Stimulated activated CD4-positive, alpha-beta T cell treated with anti-CD3 and anti-CD28 coated beads, TNF-alpha, amount 100 ng/mL, for 4 hours (primary cell): ENCODE measurements at places on chromosomes 16 and 17.

GRCh38 chr17:9768381-9768934 lies 22.9 kb downstream of the DHRS7C start:
- no peak for DNase-seq

GRCh38 chr16:51543971-51544370 lies 392.9 kb upstream of the SALL1 start:
- no peak for DNase-seq

- DNase-seq = no peak
Observed at GRCh38 chr17:55731586-55732250, 9.1 kb upstream of the TMEM100 start.

DNA sequence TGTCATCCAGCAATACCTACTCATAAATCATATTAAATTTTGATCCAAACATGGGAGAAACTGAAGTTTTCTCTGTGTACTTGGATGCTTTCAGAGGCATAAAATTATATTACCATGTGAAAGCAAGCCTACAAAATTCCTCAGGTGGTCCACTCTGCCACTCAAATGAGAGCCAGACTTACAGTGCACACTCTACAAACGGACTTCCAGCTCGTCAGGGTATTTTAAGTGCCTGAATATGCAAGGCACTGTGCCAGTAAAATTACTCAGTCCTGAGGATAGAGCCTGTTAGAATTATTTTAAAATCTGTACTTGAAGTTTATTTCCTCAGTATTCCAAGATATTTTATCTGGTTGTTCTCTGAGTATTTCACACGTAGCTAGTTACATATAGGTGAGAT lies 54.5 kb downstream of the TENT4B start:
- no peak for DNase-seq

GRCh38 chr17:614653-615546 lies 99.7 kb downstream of the VPS53 start:
- no peak for DNase-seq

GRCh38 chr16:28062847-28063521 lies 530 bp downstream of the GSG1L start:
- no peak for DNase-seq

- DNase-seq = no peak
Observed at GRCh38 chr17:28950017-28950751, 1.1 kb downstream of the PHF12 start.

- no peak for DNase-seq
Observed at GRCh38 chr16:3964686-3965290, 84.3 kb upstream of the CREBBP start.

- no peak for DNase-seq
Observed at GRCh38 chr17:75654176-75654575, 12.8 kb downstream of the RECQL5 start.

GRCh38 chr16:2987833-2988232 lies 7.6 kb upstream of the PKMYT1 start:
- DNase-seq = no peak

GRCh38 chr17:41869426-41869825 lies 4.2 kb upstream of the KLHL11 start:
- DNase-seq = no peak

DNA sequence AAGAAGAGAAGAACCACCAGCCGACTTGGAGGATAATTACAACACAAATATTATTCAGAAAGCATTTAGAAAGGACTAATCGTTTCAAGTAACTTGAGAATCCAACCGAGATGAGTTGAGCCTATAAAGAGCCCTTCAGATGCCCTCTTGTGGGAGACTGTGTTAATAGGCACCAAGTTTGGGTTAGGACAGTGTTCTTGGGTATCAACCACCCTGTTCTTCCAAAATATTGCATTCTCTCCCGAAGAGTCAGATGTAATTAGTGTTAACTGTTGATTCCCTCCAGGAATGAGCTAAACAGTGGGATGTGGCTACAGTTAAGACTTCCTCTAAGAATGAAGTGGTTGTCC lies 87.8 kb upstream of the NOL11 start:
- no peak for DNase-seq

GRCh38 chr16:85064186-85064585 lies 36.6 kb downstream of the KIAA0513 start:
- DNase-seq = no peak

- no peak for DNase-seq
Observed at GRCh38 chr16:80403894-80404293, 136.9 kb upstream of the DYNLRB2 start.

DNA sequence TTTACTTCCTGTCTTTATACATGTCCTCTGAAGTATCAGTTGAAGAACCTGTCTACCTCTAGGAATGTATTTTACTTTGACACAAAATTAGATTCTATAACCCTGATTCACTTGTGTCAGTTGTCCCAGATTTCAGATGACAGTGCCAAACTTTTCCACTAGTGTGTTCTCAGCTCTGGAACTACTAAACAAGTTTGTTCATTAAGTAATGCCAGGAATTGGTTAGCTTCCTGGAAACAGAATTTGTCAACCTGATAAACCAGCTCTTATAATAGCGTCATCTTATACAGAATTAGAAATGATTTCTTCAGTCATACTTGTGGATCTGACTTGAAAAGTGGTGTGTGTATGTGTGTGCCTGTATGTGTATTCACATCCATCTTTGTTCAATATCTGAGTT lies 7.4 kb downstream of the MAP3K3 start:
- no peak for DNase-seq

GRCh38 chr16:11901091-11901490 lies 14.7 kb downstream of the GSPT1 start:
- DNase-seq = no peak

GRCh38 chr16:62832214-62832613 lies 796.0 kb upstream of the CDH8 start:
- no peak for DNase-seq

GRCh38 chr16:29318037-29318436 lies 88.5 kb downstream of the NPIPB11 start:
- DNase-seq = no peak

GRCh38 chr17:49845321-49845720 lies 2.5 kb downstream of the TAC4 start:
- no peak for DNase-seq

DNA sequence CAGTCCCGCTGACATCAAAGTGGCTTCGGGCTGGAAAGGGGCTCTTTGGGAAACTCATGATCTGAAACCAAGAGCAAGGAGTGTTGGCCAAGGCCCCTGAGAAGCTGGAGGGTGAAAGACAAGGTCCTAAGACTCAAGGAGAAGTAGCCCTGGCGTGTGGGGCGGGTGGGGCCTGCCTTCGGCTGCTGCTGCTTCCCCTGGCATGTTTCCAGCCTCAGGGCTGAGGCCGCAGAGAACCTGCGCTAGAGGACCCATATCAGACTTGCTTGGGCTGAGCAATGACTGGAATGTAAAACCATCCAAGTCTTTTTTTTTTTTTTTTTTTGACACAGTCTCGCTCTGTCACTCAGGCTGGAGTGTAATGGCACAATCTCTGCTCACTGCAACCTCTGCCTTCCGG lies 67.5 kb upstream of the GCSH start:
- no peak for DNase-seq

GRCh38 chr17:20800146-20800545 lies 220.6 kb downstream of the CDRT15L2 start:
- no peak for DNase-seq

- no peak for DNase-seq
Observed at GRCh38 chr16:27385398-27385797, 16.6 kb upstream of the IL21R start.

- DNase-seq = no peak
Observed at GRCh38 chr17:10156599-10156947, 41.8 kb downstream of the GAS7 start.

GRCh38 chr16:55955845-55956244 lies 80.7 kb upstream of the CES5A start:
- DNase-seq = no peak

- peak; percentile 40 for DNase-seq
Observed at GRCh38 chr17:7888184-7888920, at the start of gene CHD3. Gene CHD3 (plus strand): TSS chr17:7888789. CDS start chr17:7889001, 212 bp downstream.

DNA sequence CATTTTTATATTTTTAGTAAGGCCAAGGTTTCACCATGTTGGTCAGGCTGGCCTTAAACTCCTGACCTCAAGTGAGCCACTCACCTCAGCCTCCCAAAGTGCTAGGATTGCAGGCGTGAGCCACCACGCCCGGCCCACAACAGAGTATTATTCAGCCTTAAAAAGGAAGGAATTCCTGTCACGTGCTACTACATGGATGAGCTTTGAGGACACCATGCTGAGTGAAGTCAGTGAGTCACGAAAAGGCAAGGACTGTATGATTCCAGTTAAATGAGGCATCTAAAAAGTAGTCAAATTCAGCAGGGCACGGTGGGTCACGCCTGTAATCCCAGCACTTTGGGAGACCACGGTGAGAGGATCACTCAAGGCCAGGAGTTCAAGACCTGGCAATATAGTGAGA lies 9.7 kb downstream of the CSF3 start:
- DNase-seq = no peak

DNA sequence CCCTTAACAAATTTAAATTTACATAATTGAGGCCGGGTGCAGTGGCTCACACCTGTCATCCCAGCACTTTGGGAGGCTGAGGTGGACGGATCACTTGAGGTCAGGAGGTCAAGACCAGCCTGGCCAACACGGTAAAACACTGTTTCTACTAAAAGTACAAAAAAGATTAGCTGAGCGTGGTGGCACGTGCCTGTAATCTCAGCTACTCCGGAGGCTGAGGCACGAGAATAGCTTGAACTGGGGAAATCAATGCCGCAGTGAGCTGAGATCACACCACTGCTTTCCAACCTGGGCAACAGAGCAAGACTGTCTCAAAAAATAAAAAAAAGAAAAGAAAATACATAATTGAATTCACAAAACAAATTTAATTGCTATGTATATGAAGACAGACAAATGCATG lies 56.3 kb upstream of the KIFC3 start:
- DNase-seq = no peak

GRCh38 chr17:38341035-38341721 lies 2.6 kb downstream of the GPR179 start:
- DNase-seq = no peak

GRCh38 chr16:4702466-4702808 lies 9.1 kb downstream of the NUDT16L1 start:
- DNase-seq = no peak

GRCh38 chr17:74185571-74186185 lies 17.8 kb upstream of the RPL38 start:
- no peak for DNase-seq

DNA sequence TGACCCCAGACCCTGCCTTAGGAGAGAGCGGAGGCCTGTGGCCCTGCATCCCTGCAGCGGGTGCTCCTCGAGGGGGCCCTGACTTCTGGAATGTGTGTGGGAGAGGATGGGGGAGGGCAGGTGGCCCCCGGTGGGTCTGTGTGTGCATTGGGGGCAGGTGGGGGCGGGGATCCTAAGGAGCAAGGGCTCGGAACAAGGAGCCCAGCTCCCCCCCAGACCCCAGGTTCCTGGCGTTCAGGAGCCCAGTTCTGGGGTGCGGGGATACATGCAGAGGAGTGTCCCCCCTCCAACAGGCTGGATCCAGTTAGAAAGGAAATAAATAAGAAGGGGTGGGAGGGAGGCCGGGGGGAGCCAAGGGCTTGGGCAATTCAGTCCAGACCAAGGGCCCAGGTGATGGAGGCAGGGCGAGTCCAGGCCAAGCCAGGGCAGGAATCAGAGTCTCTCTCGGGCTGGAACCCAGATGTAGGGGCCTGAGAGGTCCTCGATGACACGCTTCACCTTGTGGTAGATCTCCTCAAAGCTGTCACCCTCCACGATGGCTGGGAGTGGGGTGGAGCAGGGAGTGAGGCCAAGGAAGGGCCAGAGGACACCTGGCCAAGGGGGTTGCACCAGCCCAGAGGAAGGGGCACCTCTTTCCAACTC lies 11.2 kb upstream of the ASGR1 start:
- DNase-seq = no peak

GRCh38 chr16:82995924-82996441 lies 369.2 kb downstream of the CDH13 start:
- DNase-seq = no peak

- DNase-seq = no peak
Observed at GRCh38 chr16:78709137-78709884, 609.9 kb downstream of the WWOX start.

- no peak for DNase-seq
Observed at GRCh38 chr17:36870720-36870999, 66.6 kb upstream of the LHX1 start.

GRCh38 chr17:30091121-30091670 lies 25.4 kb upstream of the NSRP1 start:
- DNase-seq = no peak

DNA sequence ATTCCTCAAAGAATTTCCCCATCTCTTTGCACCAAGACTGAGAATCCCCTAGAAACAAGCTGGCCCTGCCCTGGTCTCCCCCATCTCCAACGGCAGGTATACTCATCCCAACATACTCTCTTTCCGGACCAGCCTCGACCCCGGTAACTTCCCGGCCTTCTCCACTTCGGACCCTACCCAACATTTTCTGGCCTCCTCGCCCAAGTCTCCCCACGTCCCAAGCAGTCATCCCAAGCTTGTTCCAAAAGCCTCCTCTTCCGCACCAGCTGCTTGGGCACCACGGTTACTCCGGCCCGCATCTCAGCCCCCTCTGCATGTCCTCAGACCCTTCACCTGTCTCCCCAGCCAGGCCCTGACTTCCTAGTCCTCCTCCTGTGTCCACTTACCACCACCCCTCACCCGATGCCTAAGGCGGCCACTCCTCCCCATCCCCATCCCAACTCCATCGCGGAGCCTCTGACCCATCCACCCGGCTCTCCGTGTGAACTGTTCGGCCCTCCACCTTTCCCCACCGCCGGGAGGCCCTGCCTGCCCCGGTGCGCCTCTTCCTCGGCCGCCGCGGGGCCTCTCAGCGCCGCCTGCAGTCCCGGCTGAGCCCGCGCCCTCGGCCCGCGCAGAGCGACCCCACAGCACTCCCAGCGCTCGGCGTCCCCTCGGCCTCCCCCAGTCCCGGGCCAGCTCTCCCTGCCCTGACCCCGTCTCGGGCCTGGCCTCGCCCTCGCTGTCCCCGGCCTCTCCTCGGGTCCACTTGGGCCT lies 994 bp downstream of the PITPNA start:
- DNase-seq = peak; percentile 1

- DNase-seq = no peak
Observed at GRCh38 chr17:32396343-32396742, 46.4 kb downstream of the ZNF207 start.

- no peak for DNase-seq
Observed at GRCh38 chr16:56278196-56278855, 87.0 kb downstream of the GNAO1 start.

- DNase-seq = no peak
Observed at GRCh38 chr17:28741358-28742349, 2.2 kb upstream of the TRAF4 start.

- DNase-seq = no peak
Observed at GRCh38 chr17:77423589-77424451, 283.1 kb downstream of the SEC14L1 start.
